ENCODE measurements at places on chromosomes 13 and 19.

DNA sequence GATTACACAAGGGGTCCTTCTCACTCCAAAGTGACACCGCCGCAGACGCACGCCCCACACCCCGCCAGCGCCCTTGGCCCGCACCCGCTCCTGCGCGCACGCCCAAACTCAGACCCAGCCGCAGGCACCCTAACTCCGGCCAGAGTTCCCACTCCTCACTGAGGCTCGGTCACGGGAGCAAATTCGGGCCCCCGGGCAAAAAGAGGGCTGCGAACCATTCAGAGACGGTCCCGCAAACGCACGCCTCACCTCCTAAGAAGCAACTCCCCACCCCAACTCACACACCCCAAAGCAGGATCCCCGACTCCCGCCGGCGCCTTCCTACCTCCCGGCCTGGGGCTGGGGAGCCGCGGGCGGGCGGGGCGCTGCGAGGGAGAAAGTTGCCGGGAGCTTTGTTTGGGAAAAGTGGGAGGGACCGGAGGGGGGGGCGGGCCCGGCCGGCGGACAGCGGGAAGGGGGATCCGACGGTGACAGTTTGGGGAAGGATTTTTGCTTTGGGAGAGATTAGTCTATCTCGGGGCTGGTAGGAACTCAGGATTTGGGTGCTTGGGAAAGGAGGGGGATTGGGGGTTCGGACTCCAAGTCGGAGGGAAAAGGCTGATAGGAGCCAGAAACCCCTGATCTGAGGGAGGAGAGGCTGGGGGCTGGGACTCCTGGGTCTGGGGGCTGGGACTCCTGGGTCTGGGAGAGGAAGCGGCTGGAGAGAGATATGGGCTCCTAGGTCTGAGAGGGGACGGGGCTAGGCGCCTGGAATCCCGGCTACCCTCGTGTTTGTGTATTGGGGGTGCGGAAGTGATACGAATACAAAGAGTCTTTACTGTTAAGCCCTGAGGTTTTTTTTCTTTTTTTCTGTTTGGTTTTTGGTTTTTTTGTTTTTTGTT, at the start of gene TEAD2:
TSS of gene TEAD2 (minus strand) at position 369 of the 881 bp plus-strand sequence. CDS start 2,341 bp downstream, outside the sequence.
- no peak for DNase-seq

DNA sequence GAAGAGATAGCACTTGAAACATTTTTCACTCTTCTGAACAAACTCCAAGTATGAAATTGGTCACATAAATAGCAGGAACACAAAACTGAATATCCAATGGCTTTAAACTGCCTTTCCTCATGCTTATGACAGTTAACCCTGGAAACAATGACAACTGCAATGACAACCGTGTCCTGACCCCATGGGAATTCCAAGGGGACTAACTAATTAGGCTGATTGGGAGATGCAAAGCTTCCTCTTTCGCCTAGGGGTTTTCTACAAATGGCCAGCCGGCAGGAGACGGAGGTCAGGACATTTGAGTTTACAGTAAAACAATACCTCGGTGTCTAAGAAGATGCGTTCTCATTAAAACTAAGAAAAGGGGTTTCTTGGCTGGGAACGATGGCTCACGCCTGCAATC, 53.0 kb upstream of the URAD start:
- DNase-seq = no peak

GRCh38 chr19:7916103-7916954, 1.7 kb downstream of the TGFBR3L start:
- DNase-seq = peak; percentile 47

DNA sequence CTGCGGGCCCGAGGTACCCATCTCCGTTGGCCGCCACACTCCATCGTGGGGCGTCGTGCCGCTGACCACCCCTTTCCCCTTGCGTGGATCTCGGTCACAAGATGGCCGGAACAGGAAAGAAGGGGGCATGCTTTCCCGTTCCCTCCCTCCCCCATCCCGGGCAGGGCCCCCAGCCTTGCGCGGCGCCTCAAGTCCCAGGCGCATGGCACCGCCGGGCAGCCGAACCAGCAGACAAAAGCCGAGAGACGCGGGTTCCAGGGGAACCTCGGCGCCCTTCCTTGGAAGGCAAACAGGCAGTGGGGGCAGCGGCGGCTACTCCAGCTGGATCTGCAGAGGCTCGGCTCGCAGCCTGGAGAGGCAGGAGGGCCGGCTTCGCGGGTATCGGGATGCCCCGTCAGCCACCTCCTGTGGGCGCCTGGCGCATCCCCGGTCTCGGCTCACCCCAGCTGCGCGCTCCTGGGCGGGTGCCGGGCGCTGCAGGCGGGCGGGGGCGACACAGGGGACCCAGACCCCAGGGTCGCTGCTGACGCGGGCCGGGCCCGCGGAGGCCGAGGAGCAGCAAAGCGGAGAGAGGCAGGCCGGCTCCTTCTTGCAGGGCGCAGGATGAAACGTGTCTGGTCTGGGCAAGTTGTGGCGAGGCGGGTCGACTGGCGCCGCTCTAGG, 439 bp downstream of the DZIP1 start:
- DNase-seq = no peak

GRCh38 chr19:34577531-34578101, 96.1 kb downstream of the WTIP start:
- no peak for DNase-seq

DNA sequence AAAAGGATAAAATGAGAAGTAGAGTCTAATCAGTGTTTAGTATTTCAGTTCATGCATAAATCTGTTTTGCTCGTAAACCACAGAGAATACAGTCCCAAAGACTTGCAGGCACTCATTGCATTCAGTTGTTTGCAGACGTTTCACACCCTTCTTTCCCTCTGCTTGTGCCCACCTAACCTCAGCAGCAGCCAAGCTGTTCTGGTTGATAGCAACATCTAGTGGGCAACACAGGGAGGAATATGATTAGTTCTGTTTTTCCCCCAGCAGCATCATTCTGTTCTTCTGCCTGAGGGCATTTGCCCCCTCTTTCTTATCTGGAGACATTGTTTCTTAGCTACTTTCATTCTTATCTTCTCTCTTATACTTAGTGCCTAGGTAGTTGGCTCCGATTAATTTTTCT, 135.6 kb downstream of the PAN3 start:
- peak; percentile 42 for DNase-seq

DNA sequence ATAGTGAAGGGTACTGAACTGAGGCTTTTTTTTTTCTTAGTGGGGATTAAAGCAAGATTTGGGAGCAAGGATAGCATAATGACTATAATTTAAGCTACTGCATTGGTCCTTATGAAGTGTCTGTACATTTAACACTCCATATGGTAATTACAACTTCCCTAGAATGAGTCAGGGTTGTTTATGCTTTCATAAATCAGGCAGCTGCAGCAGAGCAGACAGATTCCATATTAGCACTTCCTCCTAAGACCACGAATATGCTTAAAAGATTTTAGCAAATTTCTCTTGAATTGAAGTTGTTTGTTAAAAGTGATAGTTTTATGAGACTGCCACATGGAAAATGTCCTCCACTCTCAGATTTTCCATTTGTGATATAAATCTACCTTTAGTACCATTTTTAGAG, 401.1 kb upstream of the SPRY2 start:
- DNase-seq = peak; percentile 65

- no peak for DNase-seq
Observed at GRCh38 chr13:68048802-68049359, 818.7 kb upstream of the PCDH9 start.

DNA sequence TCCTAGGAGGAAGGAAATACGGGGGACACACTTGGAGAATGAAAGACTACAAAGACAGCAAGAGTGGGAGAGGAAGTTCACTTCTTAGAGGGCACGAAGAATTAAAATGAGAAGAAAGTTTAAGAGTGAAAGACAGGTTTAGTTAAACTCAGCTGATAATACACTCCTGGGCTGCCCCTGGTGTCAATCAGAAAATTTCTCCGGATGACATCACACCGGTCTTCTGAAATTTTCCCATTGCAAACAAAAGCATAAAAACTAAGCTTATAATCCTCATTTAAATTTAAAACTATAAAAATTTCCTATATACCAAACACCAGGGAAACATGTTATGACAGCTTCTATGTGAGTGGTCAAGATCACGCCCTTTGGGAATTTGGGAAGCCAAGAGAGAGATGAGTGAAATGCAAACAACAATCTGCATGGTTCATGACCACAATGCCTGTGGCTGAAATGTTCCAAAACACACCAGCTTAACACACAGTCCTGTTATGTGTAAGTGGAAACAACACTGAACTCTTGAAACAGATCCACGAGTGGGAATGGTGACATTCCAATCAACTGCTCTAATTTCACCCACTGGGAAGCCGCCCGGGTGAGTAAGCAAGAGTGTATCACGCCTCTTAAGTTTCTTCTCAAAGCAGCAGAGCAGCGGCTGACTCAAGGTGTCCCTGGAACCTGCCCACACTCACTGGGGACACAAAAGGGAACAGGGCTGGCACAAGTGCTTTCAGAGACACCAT, 49.0 kb downstream of the BRD4 start:
- no peak for DNase-seq

DNA sequence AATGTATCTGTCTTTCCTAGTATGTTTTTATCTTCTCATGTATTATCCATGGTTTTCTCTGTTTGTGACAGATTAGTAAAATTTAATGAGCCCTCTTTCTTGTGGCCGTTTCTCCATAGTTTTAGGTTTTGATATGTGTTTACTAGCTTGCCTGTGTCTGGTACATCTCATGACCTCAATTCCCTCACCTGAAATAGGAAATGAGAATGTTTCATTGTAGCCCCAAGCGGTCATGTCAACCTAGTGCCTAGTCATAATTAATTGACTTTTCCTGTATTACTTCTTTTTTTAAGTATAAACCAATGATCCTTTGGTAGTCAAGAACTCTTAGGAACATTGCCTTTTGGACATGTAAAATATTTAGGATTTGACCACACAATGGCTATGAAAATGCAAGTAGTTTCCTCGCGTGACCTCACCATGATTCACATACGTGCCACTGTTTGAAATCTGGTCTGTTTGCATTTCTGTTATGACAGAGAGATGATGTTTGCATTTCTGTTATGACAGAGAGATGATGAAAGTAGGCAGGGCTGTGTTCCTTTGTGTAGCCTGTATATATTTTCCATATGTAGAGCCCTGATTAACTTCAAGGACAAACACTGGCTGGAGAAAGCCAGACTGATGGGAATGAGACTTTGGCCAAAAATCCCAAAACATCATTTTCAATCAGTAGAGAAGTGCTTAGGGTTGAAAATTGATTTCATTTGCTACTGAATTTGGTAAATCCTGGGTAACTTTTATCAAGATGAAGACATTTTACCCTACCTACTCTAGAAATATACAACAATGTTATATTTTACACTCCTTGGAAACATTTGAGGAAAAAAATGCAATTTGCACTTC, 104.8 kb downstream of the TNFRSF19 start:
- DNase-seq = no peak

DNA sequence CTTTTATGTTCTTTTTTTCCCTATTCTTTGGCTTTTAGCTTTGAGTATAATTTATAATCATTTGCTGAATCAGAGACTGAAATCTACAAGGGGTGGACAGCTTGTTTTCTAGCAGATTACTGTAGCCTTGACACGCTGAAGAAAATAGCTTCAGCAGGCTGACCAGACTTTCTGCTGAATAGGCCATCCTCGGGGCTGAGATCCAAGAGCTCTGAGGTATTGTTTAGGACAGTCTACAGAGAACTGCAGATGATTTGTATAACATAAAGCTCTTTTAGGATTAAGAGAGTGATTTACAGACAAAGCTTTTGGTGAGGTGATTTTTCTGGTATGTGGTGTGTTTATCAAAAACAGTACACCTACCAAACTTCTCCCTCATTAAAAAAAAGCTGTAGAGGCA, 16.8 kb downstream of the POLR1D start:
- no peak for DNase-seq

DNA sequence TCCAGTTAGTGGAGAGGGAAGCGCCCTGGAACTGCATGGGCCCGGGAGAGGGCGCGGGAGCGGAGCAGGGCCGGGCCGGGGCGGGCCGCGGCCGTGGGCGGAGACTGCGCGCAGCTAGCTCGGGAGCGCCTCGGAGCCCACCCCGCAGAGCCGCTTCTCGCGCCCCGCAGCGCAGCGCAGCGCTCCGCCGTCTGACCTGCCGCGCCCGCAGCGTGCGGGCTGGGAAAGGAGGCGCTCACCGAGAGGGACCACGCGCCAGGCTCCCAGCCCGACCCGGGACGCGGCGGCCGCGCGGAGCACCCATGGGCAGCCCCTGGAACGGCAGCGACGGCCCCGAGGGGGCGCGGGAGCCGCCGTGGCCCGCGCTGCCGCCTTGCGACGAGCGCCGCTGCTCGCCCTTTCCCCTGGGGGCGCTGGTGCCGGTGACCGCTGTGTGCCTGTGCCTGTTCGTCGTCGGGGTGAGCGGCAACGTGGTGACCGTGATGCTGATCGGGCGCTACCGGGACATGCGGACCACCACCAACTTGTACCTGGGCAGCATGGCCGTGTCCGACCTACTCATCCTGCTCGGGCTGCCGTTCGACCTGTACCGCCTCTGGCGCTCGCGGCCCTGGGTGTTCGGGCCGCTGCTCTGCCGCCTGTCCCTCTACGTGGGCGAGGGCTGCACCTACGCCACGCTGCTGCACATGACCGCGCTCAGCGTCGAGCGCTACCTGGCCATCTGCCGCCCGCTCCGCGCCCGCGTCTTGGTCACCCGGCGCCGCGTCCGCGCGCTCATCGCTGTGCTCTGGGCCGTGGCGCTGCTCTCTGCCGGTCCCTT, at the start of gene MLNR:
TSS of gene MLNR (plus strand) at position 303 of the 820 bp plus-strand sequence. CDS start at position 303, 0 bp downstream.
- DNase-seq = no peak

GRCh38 chr13:79941752-79942151, 399.2 kb downstream of the SPRY2 start:
- no peak for DNase-seq

DNA sequence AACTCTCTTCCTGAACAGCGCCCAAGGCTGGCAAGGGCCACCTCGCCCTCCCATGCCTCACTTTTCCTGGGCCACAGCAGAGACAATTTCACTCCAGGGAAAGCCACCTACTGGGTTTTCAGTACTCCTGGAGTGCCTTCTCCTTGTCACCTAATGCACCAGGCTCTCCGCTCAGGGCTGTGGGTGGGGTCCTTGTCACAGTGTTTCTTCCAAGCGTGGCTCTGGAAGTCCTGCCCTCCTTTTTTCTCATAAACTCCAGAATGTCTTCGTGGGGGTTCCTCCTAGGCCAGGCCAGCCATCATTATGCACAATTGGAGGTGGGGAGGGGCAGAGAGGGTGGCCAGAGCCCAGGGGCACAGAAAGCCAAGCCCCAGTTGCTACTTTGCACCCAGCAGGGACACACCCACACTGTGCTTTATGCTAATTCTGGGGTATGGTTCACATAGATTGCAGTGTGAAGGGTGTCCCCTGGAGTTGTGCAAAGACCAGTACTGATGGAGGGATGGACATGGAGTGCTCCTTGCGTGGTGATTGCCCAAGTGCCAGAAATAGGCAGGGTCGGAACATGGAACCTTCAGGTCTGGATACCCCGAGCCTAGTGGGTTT, 78.8 kb downstream of the CHST8 start:
- no peak for DNase-seq

GRCh38 chr13:104522235-104523072, 1456.2 kb upstream of the SLC10A2 start:
- no peak for DNase-seq
